Fibroblast of pulmonary artery (primary cell): ENCODE measurements at places on chromosomes 2 and 18.

- peak; percentile 65 for DNase-seq
Measured at GRCh38 chr2:24429197-24430074, 61.6 kb upstream of the NCOA1 start.

- DNase-seq = no peak
Measured at GRCh38 chr2:215835657-215836056, 177.7 kb downstream of the MREG start.

- DNase-seq = no peak
Measured at GRCh38 chr2:72936660-72937355, 19.5 kb downstream of the EMX1 start.

- no peak for DNase-seq
Measured at GRCh38 chr2:210162466-210163124, 8.6 kb downstream of the KANSL1L start.

DNA sequence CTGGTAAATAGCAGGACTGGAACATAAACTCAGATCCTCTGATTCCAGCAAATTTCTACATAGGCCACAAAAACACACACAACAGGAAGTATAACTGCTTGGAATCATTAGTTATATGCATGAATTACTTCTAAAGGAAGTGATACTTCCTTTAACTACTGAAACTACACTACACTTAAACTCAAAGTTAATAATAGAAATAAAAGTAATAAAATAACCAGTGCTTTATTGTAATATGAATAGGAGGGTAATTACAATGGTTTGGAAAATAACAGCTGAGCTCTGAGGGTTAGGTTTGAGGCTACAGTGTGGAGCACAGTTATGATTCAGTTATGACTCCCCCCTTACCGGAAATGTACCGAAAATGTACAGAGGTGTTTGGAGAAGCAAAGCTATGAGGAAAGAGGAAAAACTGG, 18.5 kb upstream of the POLI start:
- DNase-seq = no peak

- no peak for DNase-seq
Measured at GRCh38 chr2:128601298-128602037, 282.8 kb upstream of the HS6ST1 start.

DNA sequence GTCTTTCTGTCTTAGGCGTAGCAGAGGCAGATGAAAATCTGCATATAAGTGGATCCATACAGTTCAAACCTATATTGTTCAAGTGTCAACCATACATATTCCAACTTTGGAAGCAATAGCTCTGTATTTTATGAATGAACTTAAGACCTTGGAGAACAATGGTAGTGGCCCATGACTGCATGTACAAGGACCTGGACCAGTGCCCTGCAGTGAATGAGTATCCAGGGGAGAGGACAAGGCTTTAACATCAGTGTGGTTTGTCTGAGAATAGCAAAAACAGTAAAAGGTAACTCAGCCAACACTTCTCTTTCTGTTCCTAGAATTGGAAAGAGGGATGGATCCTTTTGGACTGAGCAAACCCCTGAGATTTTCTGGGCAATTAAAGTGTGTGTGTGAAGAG, 230.8 kb upstream of the LINC00305 start:
- DNase-seq = no peak

- peak; percentile 59 for DNase-seq
Measured at GRCh38 chr18:77068321-77069312, 64.0 kb downstream of the MBP start.

GRCh38 chr2:8548619-8549150, 133.2 kb upstream of the ID2 start:
- DNase-seq = no peak

DNA sequence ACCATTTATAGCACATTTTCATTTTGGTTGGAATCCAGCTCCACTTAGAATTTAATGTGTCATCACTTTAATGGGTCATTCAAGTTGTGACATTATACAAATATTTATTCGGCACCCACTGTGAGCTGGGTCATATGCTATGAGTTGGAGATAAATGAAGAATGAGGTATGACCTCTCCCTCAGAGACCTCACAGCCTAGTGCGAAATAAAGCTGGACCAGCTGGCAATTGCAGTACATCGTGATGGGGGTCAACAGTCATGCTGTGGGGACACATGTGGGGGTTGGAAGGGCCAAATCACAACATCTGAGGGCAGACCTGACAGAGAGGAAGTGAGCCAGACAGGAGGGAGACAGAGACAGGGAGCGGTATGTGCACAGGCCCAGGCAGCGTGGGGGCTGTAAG, 175.4 kb downstream of the MAIP1 start:
- DNase-seq = no peak

DNA sequence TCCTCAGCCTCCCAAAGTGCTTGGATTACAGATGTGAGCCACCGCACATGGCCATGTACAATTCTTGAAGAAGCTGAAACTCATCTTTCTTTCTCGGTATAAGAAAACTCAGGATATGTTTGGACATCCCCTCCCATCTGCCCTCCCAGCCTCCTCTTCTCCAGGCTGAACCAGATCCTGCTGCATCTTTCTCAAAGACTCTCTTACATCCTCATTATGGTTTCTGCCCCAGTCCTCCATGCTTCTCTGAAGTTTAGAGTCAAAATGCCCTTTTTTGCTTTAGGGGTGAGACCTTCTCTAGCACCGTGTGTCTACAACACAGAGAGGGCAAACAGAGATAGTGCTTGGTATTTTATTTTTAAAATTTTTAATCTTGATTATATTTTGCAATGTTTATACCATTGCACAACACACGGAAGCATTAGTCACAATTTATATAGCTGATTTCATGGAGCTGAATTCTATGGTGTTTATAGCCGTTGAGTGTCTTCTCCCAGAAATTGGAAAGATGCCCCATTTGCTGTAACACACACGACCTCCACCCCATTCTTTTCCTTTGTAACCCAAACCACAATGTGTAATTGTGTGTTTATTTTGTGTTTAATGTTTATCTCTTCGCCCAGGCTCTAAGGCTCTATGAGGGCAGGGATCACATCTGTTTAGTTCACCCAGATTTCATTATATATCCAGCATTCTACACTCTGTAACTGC, 206.0 kb upstream of the TNP1 start:
- peak; percentile 94 for DNase-seq

DNA sequence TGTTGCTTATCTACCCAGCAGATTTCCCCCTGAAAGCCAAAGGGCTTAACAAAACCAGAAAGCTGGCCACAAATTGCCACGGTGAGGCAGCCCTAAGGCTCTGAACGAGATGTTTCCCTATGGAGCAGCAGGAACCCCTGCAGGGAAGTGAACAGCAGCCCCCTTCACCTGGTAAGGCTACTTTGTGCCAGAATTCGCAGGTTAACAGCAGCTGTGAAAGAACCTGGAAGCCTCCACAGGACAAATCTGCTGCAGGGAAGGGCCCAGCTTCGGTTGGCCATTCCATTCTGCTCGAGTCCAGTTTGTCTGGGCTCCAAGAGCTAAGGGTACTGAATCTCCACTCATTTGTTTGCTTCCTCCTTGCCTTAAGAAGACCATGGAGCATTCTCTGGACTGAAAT, 175.3 kb downstream of the PDE11A start:
- no peak for DNase-seq

- no peak for DNase-seq
Measured at GRCh38 chr2:25497229-25497917, 155.6 kb upstream of the DNMT3A start.

GRCh38 chr2:112488201-112488600, 6.2 kb downstream of the TTL start:
- no peak for DNase-seq

DNA sequence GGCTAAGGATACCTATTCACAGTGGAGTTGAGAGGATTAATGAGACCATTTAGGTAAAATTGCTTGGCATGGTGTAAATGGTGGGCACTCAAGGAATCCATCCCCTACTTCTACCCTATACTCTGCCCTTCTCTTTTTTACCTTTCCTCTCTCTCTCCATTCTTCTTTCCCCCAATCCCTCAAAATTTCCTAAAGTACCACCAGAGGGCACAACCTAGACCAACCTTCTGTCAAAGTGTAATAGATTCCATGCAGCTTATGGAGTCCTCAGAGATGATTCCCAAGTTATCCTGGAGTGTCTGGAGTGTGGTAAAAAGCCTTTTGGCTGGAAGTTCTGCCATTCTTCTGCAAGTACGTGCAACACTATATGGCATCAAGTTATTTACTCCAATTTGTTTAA, 33.0 kb upstream of the CCDC195 start:
- DNase-seq = peak; percentile 13

GRCh38 chr2:2716771-2717170, 385.7 kb upstream of the MYT1L start:
- DNase-seq = no peak

- DNase-seq = no peak
Measured at GRCh38 chr18:4823091-4823490, 368.0 kb upstream of the DLGAP1 start.

DNA sequence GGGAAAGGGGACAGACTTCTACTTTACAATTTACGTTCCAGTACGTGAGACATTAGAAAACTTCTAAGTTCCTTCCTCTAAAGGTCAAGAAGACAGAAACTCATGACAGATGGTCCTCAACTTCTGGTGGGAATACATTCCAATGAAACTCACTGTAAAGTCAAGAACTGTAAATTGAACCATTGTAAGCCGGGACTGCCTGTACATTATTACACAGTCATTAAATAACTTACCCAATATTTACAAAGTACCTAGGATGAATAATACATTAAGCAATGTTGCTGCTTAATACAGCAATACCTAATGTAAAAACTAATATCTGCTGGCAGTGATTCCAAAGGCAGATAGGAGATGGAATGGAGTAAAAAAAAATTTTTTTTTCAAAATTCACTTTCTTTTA, 51.9 kb downstream of the CDH2 start:
- peak; percentile 49 for DNase-seq
